ENCODE measurements at places on chromosomes 2 and 18.

GRCh38 chr2:160408173-160408958, 85.2 kb downstream of the RBMS1 start:
- DNase-seq = no peak

- peak; percentile 71 for DNase-seq
Measured at GRCh38 chr18:22167471-22168241, 1.7 kb upstream of the GATA6 start.

DNA sequence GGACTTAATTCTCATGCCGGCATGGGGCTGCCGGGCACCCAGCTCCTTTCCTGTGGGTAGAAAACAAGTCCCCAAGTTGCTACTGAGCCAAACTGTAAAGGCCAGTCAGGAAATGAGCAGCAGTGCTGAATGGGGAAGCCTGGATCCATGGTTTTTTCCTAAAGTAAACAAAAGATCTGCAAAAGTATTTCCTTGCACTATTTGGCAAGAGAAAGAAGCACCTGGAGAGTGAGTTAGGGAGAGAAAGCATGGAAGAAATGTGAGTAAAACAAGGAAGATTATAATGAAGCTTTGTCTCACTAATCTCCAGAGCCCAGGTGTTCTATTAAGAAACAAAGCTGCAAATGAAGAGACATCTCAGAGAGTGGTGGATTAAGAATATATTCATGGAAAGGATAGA, 117.6 kb downstream of the METTL8 start:
- DNase-seq = peak; percentile 15

GRCh38 chr2:60413069-60413813, 140.2 kb downstream of the BCL11A start:
- DNase-seq = no peak

DNA sequence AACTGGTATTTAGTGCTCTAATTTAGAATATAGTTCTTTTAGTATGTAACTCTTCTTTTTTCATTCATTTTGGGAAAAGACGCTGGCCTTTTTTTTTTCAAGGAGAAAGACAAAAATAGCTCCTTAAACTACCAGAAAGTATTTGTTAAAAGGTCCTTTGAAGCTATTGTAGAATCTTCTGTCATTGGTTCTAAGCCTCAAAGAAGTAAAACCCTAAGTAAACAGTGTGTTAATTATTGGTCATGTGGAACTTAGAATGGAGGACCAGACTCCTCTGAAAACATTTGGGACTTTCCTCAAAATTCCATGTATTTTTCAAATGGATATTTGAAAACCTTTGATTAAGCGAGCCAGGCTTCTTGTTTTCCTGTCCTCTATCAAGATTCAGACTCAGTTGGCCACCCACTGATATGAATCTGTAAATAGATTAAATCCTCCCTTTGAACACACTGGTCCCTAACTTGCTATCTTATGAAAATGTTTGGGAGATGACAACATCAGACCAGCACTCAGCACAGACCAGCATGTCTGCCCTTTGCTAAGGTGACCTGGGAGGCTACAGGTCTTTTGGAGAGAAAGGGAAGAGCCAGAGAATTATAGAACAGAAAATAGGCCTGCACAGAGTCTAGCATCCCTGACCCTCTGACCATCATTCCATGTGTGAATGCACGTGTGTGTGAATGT, 120.3 kb upstream of the GATA6 start:
- DNase-seq = no peak

GRCh38 chr2:235914756-235915155, 253.4 kb downstream of the GBX2 start:
- no peak for DNase-seq

DNA sequence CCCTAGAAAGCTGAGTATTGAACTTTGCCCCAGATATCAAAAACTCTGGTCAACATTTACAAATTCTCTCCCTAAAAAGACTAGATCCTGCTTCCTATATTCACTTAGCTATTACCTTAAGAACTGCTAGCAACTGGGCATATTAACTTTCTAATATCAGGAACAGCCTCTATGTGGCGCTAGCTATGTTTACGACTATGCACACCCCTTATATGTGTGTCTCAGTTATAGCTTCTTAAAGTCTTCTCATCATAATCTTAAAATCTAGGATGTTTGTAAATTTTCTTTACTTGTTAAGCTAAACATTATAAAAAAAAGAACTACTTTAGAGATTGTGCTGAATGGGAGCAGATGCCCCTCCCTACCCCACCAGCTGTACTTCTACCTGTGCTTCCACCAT, 1.7 kb upstream of the STAMBP start:
- peak; percentile 59 for DNase-seq

DNA sequence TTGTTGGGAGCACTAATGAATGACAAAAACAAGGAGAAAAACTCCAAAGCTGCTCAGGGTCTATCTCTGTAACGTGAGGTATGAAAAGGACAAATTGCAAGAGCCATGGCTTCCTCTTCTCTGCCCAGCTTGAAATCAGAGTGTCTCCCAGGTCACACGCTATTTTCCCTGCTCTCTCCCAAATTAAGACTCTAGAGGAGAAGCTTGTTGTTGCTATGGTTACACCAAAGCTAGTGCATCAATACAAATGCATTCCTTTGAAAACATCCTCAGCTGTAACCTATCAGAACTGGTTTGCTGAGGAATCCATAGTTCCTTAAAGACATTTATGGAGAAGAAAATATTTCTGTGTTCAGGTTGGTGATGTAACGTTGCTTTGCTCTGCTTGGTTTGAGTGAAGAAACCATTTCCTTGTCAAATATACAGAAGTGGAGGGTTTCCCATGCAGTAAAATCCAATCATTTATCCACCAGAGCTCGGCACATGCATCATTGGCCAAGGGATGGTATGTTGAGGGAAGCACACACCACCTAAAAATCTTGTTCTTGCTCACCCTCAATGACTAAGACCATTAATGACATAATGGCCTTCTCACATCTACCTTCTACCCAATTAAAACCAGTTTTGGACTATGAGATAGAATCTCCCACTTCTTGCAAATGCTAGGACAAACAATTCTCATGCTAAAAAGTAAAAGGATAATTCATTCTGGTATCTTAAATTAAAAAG, 2135.6 kb upstream of the CELF4 start:
- no peak for DNase-seq

DNA sequence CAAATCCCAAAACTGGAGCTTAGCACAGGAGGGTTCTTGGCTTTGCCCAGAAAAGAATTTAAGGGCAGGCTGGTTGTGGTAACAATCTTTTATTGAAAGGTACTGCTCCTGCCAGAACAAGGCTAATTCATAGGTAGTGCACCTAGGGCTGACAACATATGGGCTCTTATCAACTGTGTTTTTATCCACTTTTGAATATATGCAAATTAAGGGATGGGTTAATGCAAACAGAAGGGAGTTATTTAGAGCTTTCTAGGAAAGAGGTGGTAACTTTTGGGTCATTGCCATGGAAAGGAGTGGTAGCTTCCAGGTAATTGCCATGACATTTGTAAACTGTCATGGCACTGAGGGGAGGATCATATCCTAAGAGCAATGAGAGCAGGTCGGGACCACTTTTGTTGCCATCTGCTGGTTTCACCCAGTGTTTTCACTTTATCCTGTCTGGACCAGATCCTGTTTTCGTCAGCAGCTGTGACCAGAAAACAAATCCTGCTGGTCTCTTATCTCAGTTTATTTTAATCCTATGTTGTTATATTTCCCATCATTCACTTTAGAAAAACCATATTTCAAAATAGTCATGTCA, 981 bp downstream of the C2orf66 start:
- DNase-seq = no peak

DNA sequence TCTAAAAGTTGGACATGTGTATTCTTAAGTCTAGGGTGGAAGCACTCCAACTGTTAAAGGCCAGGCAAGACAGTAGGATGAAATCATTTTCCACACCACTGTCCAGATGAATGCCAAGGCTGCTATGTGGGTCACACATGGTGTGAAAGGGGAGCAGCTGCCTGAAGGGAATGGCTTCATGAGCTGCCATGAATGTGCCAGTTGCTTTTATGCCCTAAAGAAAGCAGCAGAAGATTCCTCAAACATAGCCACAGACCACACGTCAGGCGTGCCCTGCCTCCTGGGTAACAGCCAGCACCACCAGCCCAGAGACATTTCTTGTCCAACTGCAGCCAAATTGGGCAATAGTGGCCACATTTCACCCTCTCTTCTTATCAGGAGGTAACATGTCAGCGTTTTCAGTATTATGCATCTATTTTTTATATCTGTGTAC, 130.2 kb downstream of the MTCL1 start:
- peak; percentile 43 for DNase-seq

DNA sequence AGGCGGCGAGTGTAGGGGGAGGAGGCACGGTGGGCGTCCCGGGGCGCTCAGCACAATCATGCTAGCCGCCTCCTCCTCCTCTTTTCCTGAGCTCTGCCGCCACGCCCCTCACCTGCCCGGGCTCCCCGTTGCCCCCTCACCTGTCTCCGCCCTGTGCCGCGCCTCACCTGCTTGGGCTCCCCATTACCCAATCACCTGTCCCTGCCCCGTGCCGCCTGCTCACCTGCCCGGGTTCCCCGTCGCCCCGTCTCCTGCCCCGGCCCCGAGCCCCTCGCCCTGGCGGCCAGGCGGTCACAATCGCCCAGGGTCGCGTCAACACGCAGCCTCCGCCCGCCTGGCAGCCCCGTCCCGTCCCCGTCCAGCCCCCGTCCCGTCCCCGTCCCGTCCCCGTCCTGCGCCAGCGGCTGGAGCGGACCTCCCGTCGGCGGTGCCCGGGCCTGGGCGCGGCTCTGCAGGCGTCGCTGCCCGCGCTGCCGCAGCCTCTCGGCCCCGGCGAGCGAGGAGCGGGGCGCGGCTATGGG, at the start of gene DCDC2C:
TSS of gene DCDC2C (plus strand) at position 340 of the 521 bp plus-strand sequence. CDS start at position 517, 177 bp downstream.
- DNase-seq = no peak

DNA sequence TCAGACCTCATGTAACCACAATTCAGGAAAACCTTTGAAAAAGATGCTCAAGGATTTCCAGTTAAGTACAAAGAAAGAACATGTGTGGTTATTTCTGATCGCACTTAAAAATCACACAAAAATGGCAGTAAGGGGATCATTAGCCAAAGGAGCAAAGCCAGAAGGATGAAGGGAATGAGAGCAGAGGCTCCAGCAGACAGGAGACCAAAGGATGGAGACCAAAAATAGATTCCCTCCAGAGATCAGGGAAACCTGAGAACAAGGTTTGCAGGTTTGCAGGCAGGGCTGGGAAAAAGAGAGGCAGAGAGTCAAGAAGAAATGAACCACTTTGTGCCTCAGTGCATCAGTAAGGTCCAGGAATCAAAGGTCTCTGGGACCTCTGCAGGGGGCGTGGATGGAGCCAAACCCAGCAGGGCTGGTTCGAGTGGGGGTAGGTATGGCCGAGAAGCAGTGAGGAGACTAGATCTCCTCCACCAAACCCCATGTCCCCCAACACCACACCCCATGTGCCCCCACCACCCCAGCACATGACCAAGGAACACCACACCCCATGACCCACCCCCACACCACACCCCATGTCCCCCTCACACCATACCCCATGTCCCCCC, 98.5 kb upstream of the GPC1 start:
- DNase-seq = no peak

DNA sequence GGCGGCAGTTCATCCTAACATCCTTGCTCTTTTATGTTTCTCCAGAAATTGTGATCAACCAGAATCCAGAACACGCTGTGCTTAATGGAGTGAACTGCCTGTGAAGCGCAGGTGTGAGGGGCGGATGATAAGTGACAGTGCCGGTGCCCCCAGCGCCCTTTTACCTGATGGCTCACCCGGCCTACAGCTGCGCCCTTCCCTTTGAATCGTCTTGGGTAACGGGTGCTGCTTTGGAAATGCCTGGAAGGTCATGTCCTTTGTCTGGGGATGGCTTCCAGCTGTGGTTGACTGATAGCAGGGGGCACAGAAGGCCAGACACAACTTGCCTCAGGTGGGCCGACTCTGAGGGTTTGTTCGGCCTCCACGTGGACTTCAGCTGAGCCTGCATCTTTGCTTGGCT, 119.4 kb downstream of the LPIN1 start:
- no peak for DNase-seq

GRCh38 chr2:176079831-176080539, 3.8 kb downstream of the EVX2 start:
- DNase-seq = no peak

DNA sequence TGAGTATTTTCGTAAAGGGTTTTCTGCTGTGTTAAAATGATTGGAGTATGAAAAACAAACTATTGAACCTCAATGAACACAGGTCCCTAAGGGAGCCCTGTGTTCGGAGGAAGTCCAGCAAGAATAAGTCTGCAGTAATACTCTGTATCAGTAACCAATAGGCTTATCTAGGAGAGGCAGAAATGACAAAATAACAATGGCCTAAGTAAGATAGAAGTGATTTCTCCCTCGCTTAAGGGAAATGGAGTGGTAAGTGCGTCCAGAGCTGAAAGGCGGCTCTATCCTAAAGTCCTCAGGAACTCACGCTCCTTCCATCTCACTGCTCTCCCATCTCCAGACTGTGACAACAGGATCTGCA, 29.3 kb upstream of the MFSD6 start:
- no peak for DNase-seq

- no peak for DNase-seq
Measured at GRCh38 chr2:113171334-113172075, 2.3 kb upstream of the PSD4 start.

- peak; percentile 25 for DNase-seq
Measured at GRCh38 chr2:213221957-213222356, 62.3 kb upstream of the SPAG16 start.

GRCh38 chr2:200810252-200810997, 1.3 kb upstream of the BZW1 start:
- DNase-seq = peak; percentile 82

- no peak for DNase-seq
Measured at GRCh38 chr2:239238839-239239606, 161.8 kb downstream of the HDAC4 start.

GRCh38 chr2:127681976-127682857, 6.9 kb upstream of the LIMS2 start:
- DNase-seq = no peak

DNA sequence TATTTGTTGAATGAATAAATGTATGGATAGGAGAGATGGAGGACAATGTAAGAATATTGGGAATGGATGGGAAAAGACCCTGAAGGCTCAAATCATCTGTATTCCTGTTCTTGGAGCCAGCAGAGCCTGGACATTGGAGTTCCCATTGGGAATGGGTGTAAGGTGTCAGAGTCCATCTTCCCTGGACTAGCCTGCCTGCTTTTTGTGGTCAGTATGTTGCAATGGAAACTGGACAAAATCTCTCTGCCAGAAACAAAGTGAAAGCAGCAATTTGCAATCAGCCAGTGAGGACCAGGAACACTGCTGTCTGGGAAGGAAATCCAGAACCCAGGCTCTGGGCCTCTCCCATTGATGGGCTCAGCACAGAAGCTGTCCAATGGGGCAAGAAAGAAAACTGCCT, 83.5 kb upstream of the SKOR2 start:
- no peak for DNase-seq
